ENCODE measurements at places on chromosomes 6 and 20.

GRCh38 chr20:11168026-11168425, 494.2 kb upstream of the JAG1 start:
- DNase-seq: no peak

- no peak for DNase-seq
These were observed 58.3 kb upstream of the IYD start for GRCh38 chr6:150310539-150310938.

DNA sequence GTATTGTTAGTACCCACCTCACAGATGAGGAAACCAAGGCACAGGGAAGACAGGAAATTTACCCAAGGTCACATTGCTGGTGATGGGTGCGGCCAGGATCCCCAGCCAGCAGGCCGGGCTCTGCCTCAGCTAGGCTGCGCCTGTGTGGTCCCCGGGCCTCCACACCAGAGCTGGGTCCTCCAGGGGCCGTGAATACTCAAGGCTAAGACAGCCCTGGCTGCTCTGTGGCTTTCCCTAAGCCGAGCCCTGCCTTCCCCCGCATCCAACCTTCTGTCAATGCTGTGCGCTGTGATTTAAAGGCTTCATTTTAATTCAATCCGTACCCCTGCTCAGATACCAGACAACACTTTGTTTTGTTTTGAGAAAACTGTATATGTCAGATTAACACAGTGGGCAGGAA, 246.7 kb downstream of the TTLL2 start:
- DNase-seq: no peak

DNA sequence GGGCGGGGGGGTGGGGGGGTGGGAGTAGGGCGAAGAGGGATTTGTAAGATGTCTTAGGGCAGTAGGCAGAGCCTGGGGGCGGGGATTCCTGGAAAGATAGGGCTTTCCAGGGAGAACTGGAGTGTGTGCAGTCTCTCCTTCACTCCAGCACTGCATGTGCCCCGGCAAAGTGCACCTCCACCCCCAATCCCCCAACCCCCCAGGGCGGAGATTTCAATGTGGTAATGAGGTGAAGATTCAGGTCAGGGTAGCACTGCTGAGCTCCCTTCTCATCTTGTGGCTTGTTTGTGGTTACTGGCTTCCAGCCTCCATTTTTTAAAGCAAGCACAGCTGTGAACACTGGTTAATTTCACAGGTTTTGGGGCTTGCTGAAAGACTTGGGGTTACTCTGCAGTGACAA, 5.9 kb downstream of the TMEM239 start:
- DNase-seq: no peak

DNA sequence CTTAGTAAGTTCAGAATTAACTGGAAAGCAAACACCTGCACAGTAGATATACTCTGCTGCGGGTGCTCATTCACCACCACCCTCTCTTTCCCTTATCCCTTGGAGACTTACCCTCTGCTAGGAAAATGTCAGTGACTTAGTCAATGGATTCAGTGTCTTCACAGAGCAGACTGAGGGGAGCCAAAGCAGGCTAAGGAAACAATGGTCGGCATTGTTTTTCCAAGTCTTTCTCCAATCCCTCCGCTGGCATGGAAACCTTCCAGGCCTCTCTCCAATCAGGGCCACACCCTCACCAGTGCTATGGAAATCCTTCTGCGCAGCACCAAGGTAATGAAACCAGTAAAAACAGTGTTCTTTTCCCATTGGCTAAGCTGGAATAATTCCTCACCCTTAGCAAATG, 531.2 kb downstream of the TFAP2B start:
- DNase-seq: peak; percentile 0
